ENCODE measurements at places on chromosomes 6 and 20.

DNA sequence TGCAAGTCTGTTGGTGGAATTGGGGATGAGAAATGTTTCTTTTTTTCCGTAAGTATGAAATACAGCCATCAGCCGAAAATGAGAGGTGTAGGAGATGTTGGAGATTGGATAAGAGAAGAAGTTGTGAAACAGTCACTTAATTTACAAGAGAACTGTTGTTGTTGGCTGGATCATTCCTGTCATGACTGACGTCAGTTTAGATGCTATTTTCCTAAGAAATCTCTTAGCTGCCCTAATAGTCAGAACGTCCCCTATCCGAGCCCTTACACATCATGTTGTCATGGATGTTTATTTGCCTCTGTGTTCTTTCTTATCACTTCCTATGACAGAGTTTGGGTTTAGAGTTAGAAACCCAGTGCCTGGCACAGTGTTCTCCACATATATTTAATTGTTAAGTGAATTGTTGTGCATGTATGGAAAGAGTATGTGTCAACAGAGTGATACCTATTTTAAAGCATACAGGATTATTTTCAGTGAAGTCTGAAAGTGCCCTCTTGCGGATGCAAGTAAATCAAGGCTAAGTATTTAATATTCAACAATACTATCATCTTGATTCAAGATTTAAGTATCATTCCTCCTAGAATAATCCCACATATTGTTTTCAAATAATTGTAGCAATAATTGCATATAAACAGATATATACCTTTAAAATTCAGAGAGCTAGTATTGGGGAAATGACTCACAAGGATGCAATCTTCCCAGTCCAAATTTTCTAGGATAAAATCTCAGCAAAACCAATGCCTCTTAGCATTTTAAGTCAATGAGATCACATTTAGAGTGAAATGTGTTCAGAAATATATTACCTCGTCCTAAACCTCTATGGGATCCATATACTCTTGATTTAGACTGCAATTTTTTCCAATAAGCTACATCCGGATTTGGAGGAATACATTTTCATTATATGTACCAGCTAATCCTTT lies 309.9 kb upstream of the NOX3 start:
- no peak for DNase-seq

DNA sequence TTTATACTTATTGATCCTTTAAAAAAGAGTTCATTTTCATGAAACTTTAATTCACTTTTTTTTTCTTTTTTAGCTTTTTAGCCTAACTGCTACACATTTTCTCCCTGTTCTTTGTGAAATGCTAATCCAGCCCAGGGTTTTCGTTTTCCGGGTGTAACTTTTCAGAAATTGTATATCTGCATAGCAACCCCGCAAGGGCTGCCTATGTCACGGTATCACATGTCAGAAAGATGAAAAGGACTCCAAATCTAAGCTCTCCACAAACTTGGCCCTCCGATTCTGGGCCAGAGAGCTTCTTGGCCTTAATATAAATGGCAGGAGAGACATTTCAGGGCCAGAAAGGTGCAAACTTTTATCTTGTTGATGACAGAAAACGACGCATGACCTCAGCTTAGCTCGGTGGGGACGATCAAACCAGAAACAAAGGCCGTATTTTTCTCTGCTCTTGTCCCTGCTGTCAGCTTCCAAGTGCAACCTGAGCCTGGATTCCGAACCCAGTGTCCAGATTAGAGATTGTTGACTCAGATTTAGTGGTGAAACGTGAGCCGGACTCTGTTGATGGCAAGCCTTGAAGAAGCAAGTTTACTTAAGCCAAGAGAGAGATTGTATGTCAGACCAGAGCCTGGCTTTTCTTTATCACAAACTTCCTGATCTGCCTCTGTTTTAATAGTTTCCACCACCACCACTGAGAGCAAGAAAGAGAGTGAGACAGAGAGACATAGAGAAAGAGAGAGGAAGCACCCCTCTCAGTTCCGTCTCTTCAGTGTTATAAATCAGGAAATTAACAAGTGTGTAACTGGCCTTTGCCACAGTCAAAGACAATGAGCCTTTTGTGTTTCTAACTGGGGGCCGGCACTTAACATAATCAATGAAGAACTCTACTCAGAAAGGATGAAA lies 157.8 kb downstream of the SCML4 start:
- no peak for DNase-seq

DNA sequence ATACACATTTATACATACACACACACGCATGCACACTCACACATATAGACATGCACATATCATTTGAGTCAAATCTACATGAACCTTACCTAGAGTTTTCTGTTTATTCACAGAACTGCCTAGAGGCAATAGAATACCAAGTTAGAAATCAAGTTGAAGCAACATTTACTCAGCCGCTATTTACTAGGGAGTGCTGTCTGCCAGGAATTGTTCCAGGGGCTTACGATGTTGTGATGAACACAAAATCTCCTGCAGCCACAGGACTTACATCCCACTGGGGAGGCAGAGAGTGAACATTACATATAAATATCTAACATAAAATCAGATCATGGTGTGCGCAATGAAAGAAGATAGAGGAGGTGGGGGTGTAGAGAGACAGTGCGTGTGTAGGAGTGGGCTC lies 80.4 kb downstream of the GCLC start:
- no peak for DNase-seq

GRCh38 chr20:41664584-41664983 lies 46.4 kb upstream of the CHD6 start:
- DNase-seq, result no peak

GRCh38 chr20:46541229-46541935 lies 9.1 kb downstream of the OCSTAMP start:
- no peak for DNase-seq

DNA sequence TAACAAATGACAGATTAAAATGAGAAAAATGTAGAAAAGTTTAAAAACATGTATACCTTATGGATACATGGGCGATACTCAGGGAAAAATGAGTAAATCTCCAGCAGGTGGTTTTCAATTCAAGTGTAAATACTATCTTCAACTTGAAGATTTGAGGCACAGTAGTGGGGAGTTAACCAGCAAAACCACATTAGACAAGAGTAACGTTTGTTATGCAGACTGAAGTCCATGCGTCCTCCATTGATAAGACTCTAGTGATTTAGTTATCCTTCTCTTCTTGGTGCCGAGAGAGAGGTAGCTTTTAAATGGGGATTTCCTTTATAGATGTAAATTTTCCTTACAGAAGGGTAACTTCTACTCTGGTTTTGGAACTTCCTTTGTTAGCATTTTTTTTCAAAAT lies 28.1 kb downstream of the PCMTD2 start:
- DNase-seq, result no peak

- no peak for DNase-seq
These were observed 40.5 kb downstream of the ZHX3 start for GRCh38 chr20:41277049-41277448.

GRCh38 chr20:47411161-47411560 lies 54.7 kb upstream of the ZMYND8 start:
- DNase-seq, result no peak
